ENCODE measurements at places on chromosomes 16 and 17. TPM values are rescaled to one million over a fixed set of nuclear protein-coding genes. Genes with fewer than 3 reads are reported as not detected.
A peak's percentile ranks its signal among the peaks of the same experiment; 100 is the strongest.

The TNK1 gene
- polyA plus RNA-seq = 0.85 TPM

The AOC3 gene
- polyA plus RNA-seq = 197 TPM

The CDH11 gene
- 118 TPM for polyA plus RNA-seq

The MYH3 gene
- polyA plus RNA-seq = 1.5 TPM

The KLHL11 gene
- polyA plus RNA-seq = 3.9 TPM

The RMI2 gene
- 6.7 TPM for polyA plus RNA-seq

DNA sequence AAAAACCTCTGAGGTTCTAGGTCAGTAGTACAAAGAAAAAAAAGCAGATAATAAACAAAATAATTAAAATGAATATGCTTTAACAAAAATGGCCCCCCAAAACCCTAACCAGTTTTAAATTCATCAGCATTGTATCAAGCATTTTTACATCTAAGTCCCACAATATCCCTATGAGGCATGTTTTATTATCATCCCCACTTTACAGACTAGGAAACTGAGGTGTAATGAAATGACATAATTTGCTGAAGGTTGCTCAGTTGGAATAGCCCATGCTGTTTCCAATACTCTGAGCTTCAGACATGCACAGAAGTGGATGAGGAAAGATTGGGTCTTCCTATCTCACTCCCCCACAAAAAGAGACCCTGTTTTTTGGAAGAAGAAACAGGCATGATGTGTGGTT is 88.3 kb downstream of the SNX11 start:
- no peak for DNase-seq

DNA sequence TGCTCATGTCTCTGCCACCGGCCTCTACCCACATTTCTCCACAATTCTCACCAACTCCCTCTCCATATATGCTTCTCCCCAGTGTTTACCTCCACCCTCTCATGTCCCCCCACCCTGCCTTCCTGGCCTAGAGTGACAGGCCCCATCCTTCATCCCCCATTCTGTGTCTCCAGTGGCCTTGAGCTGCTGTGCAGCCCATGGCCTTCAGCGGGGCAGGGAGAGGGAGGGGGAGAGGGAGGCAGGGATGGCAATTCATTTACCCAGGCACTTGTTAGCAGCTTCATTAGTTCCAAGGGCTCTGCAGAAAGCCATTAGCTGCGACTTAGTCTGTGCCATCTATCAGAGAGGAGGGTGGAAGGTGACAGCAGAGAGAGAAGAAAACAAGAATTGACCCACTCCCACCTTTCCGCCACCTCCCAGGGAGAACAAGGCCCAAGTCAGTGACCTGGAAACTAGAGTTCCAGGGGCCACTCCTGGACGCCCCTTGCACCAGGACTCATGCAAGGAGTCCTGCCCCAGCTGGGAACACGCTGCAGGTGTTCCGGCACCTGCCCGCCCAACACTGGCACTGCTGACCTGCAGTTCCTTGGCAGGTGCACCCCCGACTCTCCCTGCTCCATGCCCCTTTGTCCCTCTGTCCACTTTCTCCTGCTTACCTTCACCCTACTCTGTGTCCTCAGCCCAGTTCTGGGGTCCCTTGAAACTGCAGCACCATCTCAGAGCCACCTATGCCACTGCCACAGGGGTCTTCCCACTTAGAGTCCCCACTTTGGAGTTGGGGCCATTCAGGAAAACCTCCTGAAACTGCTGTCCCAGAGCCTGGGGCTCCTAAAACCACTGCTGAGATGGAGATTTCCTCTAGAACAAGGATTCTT is 23.5 kb upstream of the PYY start:
- DNase-seq = no peak

GRCh38 chr16:51682905-51683304 is 531.8 kb upstream of the SALL1 start:
- no peak for DNase-seq

DNA sequence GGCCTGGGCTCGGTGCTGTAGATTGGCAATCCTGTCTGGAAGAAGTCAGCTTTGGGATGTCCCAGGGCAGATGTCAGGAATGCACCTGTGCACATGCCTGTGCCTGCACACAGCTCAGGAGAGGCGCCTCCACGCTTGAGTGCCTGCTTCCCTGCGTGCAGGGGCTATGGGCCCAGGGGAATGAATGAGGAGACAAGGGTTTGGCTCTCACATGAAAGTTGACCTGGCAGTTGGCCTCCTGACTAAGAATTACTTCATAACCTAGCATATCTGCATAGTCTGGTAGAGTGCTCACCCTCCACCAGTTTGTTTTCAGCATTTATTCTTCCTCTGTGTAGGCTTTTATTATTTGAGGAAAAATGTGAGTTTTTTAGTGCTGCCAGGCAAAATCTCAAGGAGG is 50.0 kb downstream of the PLD6 start:
- no peak for DNase-seq

- no peak for DNase-seq
These were observed 56.5 kb downstream of the CYTH1 start for GRCh38 chr17:78725448-78726021.

GRCh38 chr17:31678431-31678830 is 180.6 kb downstream of the COPRS start:
- DNase-seq = no peak

DNA sequence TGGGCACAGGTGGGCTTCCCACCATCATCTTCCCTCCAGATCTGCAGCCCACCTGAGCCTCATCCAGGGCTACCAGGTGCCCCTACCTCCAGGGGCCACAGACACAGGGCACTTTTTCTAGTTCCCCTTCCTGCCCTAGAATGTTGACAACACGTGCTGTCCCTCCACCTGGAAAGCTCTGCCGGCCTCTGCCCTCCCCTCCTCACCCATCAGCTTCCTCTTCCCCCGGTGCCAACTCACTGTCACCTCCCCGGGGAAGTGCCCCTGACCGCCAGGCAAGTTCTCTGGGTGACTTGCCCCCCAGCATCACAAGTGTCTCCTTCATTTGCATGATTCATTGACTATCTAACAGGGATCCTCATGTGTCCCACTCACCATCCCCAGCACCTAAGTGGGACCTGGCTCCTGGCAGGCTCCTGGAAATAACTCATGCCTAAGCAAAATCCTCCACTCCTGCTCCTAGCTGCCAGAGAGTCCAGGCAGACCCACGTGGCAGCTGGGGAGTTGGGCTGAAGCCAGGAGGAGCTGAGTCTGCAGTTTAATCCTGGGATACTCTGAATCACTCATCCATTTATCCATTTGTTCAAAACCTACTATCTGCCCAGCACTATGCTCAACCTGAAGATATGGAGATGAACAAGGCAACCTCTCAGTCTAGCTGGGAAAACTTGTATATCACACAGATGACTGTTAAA is 304.4 kb downstream of the FOXL1 start:
- DNase-seq = no peak

DNA sequence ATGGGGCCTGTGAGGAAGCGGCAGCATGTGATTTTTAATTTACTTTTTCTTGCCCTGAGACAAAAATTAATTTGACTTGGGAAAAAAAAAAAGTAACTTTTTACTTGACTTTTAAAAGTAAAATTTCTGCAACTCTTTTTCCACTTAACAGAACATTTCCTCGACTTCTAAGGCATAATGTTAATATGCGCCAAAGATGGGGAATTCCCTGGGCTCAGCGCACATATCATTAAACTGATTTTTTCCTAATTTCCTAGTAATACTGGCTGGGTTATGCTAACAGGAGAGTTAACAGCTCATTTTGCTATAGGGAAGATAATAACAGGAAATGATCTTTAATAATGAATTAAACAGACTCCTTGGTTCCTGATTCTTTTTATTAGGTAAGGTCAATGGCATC is 120.6 kb upstream of the CDH5 start:
- DNase-seq = no peak

DNA sequence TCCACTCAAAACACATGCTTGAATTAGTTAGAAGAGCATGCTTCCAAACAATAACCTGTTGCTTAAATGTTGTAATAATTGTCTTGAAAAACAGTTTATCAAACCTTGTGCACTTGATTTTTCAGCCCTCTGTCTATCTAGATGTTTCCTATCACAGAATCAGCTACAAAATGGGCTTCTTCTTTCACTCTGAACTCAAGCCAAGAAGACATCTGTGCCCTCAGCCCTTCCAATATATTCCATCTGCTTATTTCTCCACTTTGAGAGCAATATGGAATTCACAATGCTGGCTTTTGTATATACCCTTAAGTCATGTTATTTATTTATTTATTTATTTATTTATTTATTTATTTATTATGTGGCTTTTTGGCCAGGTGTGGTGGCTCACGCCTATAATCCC is 234.2 kb downstream of the TOX3 start:
- DNase-seq = no peak

DNA sequence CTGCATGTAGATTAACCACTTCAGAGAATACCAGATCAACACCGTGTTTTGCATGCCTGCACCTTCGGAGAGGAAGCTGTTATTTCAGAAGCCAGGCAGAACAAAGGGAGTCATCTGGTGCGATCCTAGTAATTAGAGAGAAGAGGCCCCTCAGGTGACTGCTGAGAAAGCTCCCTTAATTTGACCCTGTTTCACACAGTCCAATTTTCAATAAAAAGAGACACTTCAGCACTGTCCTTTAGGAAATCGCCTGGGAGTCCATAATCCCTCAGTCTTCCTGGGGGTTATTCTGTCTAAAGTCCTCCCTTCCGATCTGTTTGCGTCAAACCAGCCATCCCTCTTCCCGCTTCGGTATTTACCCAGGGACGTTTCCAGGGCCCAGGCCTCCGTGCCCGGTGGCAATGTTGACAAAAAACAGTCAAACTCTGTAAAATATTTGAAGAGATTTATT is 23.4 kb upstream of the TNRC6C start:
- no peak for DNase-seq

- no peak for DNase-seq
These were observed 3.4 kb upstream of the HP start for GRCh38 chr16:72050769-72051464.

GRCh38 chr16:2584729-2585650 is 47.2 kb downstream of the PDPK1 start:
- DNase-seq = peak; percentile 60

GRCh38 chr16:66147291-66147690 is 219.2 kb upstream of the CDH5 start:
- DNase-seq = no peak

DNA sequence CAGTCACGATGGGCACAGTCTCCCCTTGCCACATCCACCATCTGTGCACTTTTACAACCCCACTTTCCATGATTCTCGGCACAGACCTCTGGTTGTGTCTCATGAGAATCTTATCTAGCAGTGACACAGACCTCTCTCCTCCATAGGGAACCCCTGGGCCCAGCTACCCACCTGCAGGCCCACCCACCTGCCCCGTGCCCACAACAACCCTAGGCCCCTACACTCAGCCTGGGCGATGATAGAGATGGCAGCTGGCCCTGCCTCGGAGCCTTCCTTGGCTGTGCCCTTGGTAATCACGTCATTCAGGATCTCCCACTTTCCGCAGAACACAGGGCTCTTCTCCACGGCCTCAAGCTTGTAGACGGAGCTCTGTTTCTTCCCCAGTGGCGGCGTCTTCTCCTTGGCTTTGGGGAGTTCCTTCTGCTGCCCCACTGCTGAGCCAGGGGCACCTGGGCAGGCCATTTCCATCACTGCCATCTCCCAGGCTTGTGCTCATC is 26.5 kb downstream of the MAP3K14 start:
- DNase-seq = no peak

- no peak for DNase-seq
These were observed 22.3 kb downstream of the TMC6 start for GRCh38 chr17:78106211-78106610.

GRCh38 chr17:76442341-76443338 is 10.3 kb downstream of the UBE2O start:
- DNase-seq = no peak

- no peak for DNase-seq
These were observed 62.3 kb upstream of the MAF start for GRCh38 chr16:79662669-79663313.

- DNase-seq = no peak
These were observed 4.0 kb downstream of the ZNF598 start for GRCh38 chr16:2005646-2006045.

- DNase-seq = no peak
These were observed at the start of gene CD19 for GRCh38 chr16:28931801-28932225. Gene CD19, plus strand, starts transcription at chr16:28931971. Its CDS starts 30 bp downstream, at chr16:28932001.

DNA sequence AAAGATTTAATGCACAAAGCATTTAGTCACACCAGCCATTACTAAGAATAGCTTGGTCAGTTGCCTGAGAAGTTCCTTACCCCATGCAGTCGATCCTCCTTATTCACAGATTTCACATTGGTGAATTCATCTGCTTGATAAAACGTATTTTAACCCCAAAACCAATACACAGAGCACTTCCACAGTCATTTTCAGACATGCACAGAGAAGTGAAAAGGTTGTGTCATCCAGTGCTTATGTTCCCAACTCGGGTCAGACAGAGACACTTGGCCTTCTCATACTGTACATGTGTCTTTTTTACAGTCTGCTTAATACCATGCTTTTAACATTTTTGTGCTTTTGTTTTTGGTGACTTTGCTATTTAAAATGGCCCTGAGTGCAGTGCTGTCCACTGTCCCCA is 219.7 kb downstream of the SPECC1 start:
- DNase-seq = no peak

DNA sequence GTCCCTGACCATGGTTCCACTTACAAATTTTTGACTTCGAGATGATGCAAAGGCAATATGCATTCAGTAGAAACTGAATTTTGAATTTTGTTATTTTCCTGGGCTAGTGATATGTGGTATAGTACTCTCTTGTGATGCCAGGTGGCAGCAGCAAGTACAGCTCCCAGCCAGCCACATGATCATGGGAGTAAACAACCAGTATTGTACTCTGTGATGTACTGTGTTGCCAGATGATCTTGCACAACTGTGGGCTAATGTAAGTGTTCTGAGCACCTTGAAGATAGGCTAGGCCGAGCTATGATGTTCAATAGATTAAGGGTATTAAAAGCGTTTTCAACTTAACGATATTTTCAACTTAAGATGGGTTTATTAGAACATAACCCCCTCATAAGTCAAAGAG is 250.8 kb downstream of the STX8 start:
- no peak for DNase-seq
